RPMI7951 (cell line): ENCODE measurements at places on chromosomes 16 and 17.

DNA sequence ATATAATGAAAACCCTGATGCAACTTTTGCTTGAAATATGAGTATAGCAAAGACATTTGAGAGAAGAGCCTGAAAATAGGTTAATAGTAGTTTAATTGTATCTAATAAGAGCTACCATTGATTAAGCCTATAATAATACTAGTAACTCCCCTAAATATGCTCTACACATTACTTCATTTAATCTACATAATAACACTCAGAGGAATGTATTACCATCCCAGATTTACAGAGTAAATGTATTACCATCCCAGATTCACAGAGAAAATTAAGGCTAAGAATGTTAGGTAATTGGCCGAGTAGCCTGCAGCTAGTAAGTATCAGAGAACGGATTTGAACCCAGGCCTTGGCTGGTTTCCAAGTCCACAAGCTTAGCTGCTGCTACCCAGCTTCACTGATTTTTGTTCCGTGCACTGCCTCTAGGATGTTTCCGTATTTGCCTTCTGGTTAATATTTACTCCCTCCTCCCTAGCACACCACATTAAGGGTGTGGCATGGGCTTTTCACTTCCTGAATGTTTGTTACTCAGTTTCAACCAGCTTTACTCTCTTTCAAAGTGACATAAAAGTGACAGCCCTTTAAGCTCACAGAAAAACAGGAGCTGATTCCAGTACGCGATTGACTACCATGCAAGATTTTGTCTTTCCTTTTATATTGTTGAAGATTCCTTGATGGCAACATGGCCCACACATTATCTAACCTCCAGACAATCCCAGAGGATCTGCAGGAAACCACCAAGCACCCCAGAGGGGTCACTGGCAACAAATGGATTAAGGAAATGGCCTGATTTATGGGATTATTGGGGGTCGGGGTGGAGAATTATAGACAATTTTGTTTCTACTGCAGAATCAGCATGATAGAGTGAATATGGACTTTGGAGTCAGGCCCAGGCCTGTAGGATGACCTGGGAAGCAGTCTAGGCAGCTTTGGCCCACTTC lies 26.7 kb upstream of the TOX3 start:
- no peak for DNase-seq

- DNase-seq: no peak
Observed at GRCh38 chr16:2894231-2894630, 11.2 kb downstream of the FLYWCH2 start.

GRCh38 chr17:73679476-73679875 lies 35.2 kb upstream of the SDK2 start:
- no peak for DNase-seq

DNA sequence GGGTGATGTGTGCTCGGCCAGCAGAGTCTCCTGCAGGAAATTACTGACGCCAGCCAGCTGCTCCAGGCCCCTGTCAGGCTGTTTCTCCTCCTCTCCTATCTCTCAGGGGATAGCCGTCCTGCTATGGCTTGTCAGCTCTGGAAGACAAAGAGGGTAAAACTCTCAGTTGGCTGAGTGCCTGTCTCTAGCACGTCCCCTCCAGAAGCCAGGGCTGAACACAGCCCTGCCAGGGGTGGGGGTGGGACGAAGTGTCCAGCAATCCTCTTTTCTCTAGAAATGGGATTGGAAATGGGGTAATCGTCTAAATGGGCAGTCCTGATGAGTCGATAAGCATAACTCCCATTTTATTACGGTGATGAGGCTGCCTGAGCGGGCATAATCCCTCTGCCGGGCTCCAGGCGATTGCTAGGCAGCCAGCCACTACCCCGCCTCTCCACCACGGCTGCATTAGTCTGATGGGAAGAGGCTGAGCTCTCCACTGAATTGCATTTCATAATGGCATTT lies 89.1 kb upstream of the GNAO1 start:
- no peak for DNase-seq
